NCI-H187 treated with DMSO at 0.1 percent for 48 hours (cell line): ENCODE measurements at places on chromosomes 6 and 20.

DNA sequence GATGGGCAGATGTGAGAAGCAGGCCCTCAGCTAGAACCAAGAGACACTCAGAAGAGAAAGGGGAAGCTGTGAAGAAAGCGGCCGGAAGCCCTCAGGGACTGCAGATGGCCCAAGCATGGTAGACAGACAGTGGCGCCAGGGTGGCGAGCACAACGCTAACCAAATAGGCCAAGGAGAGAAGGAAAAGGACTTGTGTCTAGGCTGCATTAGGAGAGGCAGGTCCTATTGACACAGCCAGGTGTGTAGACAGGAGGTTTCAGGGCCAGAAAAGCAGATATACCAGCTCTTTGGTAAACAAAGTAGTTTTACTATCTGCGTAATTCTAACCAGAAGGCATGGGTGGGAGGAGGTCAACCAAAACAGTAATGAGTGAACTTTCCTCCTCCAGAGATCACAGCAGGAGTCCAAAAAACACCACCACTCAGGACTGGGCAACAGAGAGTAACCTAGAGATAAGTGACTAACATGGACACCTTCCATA lies 15.8 kb upstream of the MAP7 start:
- no peak for DNase-seq

GRCh38 chr6:134642279-134642678 lies 307.6 kb downstream of the ALDH8A1 start:
- no peak for DNase-seq

DNA sequence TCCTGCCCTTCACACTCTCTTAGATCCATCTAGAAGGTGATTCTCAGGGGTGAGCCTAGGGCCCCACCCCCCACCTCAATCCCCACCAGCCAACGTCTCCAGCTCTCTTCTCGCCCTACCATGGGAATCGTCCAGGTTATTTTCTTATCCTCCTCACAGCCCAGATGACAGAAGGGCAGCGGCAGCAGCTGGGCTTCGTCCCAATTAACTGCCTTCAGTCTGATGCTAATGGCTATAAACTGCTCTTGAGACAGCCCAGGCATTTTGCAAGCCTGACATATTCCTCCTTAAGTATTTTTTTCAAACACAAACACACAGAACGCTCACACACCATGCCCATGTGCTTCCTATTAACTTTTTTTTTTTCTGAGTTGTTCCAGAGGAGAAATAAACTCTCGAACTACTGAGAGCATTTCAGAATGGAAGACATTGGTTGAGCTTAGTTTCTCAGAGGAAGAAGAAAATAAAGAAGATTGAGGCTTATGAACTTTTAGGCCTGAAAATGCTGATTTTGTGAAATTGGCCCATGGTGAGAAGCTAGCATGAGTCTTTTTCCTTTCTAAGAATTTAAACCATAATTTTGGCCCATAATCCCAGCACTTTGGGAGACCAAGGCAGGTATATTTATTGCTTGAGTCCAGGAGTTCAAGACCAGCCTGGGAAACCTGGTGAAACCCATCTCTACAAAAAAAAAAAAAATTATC lies 124.6 kb downstream of the EYA2 start:
- no peak for DNase-seq

DNA sequence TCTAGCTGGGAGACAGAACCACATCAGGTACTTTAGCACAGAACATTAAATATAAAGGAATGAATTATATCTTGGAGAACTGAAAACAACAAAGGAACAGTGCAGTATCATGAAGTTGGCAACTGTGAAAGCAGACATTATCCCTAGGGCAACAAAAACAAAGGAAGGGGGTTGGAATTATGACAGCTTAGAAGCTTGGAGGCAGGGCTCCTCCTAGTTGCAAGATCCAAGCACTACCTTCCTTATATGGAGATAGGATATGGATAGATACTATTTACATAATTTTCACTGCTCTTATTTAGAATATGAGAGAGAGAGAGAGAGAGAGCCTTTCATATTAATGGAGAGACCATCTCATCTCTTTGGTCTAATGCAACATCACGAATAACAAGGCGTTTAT lies 27.0 kb downstream of the TMEM14A start:
- no peak for DNase-seq

- no peak for DNase-seq
Measured at GRCh38 chr6:140772576-140772975, 1360.1 kb upstream of the GJE1 start.
